ENCODE measurements at places on chromosomes 12 and 14.

DNA sequence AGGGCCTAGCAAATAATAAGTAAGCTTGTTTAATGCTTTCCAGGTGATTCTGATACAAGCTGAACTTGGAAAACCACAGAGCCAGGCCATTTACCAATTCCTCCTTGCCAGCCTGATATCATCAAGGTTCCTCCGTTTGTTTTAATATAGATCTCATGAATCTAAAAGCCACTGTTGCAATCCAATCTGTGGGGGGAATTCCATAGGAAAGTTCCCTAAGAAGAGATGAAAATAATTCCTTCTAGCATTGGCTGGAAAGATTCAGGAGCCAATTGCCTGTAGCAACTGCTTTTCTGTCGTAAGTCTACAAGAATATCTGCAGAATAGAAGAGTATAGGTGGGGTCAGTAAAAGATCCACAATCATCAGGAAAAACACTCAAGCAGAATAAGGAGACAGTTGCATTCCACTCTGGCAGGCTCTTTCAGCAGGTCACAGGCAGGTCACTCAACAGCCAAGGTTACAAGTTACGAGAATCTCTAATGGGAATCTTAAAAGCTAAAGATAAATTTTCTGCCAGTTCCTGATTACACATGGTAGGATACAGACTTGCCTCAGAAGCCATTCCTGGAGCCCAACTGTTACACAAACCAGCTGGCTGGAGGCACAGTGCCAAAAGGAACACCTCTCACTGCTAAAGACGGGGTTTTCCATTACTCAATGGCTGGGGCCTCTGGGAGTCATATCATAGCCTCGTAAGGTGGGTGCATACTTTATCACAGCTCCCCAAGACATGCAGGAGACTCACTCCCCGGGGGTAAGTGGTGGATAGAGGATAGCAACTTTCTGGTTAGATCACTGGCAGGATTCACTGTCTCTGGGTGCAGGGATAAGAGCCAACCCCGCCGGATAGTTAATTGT lies 43.6 kb downstream of the FGD6 start:
- peak; percentile 90 for DNase-seq

GRCh38 chr12:45742590-45742989 lies 13.1 kb downstream of the ARID2 start:
- DNase-seq, result no peak

DNA sequence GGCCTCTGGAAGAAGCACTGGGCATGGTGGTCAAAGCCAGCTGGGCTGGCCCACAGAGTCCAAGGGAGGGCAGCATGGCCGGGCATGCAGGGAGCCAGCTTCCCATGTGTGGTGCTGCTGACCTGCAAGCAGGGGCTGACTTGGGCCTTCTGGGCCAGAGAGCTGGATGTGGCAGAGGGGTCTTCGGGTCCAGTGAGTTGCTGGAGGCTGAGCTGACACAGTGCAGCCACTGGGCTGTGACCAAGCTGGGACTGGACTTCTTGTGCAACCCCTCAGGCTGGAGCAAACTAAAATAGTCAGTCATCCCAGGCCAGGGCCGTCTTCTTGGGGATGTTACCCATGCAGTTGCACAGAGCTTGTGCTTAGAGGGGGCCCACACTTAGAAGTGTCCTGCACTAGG lies 7.3 kb upstream of the RIN3 start:
- DNase-seq, result no peak

- peak; percentile 97 for DNase-seq
These were observed at the start of gene KMT2D for GRCh38 chr12:49060237-49061156. KMT2D (minus strand) TSS chr12:49060794; CDS start chr12:49055324, 5,470 bp downstream.

- peak; percentile 96 for DNase-seq
These were observed 12.2 kb upstream of the NID2 start for GRCh38 chr14:52080808-52081755.

- DNase-seq, result no peak
These were observed 104.6 kb downstream of the ITPR2 start for GRCh38 chr12:26728205-26729050.

GRCh38 chr14:61502459-61503093 lies 181.2 kb downstream of the PRKCH start:
- peak; percentile 44 for DNase-seq

DNA sequence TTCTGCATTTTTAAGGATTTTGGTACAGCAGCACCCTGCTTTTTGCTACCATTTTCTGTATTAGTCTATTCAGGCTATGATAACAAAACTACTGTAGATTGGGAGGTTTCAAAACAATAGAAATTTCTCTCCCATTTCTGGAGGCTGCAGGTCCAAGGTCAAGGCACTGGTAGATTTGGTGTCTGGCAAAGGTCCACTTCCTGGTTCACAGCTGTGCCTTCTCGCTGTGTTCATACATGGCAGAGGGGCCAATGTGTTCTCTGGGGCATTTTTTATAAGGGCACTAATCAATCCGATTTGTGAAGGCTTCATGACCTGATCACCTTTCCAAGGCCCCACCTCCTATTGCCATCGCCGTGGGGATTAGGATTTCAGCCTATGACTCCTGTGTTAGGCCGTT lies 268.1 kb upstream of the RTL1 start:
- DNase-seq, result no peak

DNA sequence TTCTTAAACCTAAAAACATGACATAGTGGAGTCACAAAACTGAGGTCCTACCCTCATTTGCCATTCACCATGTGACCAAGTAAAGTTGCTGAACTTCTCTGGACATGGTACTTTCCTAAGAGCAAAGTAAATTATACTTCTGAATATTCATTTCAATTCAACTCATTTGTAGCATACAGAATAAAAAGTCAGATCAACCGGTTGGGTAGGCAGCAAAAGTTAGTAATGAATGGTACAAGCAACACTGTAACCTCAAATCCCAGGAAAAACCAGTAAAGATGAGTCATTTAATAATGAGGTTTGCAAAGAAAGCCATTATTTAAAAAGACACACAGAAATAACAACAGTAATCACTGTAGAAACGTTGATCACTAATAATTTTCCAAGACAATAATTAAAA lies 8.7 kb downstream of the POLE2 start:
- no peak for DNase-seq

- no peak for DNase-seq
These were observed 181.0 kb downstream of the C12orf42 start for GRCh38 chr12:103314786-103315185.

Data from cardiac fibroblast (primary cell).